ENCODE measurements at places on chromosomes 2 and 18.
A peak's percentile ranks its signal among the peaks of the same experiment; 100 is the strongest.

GRCh38 chr18:8982416-8983183, 119.9 kb upstream of the NDUFV2 start:
- DNase-seq, result peak; percentile 41

- no peak for DNase-seq
Observed at GRCh38 chr18:22346953-22347605, 70.6 kb downstream of the CTAGE1 start.

DNA sequence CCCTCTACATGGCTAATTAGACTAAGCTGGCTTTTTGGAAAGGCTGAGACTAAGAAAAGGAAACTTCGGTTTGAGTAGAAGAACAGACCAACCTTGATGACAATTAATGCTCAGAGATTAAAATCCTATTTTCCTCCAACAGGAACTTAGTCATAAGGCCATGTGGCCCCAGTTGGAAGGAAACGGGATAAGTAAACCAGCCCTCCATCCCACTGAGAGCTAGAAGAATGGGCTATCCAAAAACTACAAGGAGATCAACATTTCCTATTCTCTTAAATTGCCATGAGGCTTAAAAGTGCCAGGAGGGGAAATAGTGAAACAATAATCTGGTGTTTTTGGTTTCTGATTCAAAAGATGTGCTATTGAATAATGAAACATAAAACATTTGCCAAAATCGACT, 216.6 kb downstream of the PAX3 start:
- DNase-seq, result no peak

- DNase-seq, result no peak
Observed at GRCh38 chr2:43011158-43011491, 215.3 kb downstream of the ZFP36L2 start.

DNA sequence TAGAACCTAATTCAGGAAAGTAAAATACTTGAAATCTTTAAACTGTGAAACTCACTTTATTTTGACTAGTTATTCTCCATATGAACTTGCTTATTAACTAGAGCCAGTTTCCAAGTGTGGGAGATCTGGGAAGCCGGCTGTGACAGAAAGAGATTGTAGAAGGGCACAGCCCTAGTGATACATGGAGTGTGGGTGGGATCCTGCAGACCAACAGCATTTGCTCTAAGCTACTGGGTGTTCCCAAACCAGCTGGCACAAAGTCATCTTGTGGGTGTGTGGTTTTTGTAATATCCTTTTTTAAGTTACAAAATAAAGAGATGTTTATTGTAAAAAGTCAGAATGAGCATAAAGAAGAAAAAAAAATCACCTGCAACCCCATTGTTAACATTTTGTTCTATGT, 3.4 kb downstream of the DUSP19 start:
- DNase-seq, result no peak
